ENCODE measurements at places on chromosomes 3 and 15.

DNA sequence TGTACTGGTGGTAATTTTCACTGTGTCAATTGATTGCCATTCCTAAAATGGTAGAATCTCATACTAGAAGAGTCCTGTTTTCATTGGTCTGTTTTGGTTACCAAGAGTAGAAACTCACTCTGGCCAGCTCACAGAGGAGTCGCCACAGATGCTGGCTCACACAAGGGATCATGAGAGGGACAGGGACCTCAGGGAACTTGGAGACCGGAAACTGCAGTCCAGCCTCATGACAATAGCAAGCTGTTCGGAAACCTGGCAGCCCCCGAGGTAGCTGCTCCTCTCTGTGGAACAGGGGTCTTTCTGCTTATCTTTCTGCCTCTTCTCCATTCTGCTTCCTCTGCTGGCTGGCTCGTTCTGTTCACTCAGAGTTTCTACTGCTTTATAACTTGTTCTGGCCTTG lies 192.9 kb downstream of the PLCL2 start:
- DNase-seq, result no peak

- no peak for DNase-seq
These were observed 43.5 kb downstream of the TNIK start for GRCh38 chr3:171416666-171417065.

GRCh38 chr15:85495096-85495495 lies 114.7 kb downstream of the AKAP13 start:
- DNase-seq, result no peak

GRCh38 chr15:99744142-99744541 lies 10.9 kb upstream of the LYSMD4 start:
- DNase-seq, result no peak

DNA sequence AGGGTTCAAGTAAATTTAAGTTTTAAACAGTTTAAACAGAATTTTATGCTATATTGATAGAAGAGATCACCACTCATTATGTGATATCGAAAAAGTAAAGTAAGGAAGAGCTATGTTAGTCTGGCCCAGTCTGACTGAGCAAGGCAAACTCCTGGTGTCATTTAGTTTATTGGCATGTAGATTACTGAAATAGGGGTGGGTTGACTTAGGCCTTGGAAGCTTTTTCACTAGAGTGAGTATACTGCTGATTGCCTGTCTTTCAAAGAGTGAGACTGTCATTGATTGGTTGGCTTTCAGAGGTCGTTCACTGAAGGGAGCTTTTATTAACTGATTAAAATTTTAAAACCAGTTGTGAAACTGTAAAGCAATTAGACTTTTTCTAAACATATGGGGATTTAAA lies 294.5 kb downstream of the NAALADL2 start:
- DNase-seq, result no peak

GRCh38 chr3:45123030-45123429 lies 23.1 kb downstream of the CDCP1 start:
- no peak for DNase-seq

GRCh38 chr3:55014906-55015305 lies 87.0 kb upstream of the LRTM1 start:
- DNase-seq, result no peak

DNA sequence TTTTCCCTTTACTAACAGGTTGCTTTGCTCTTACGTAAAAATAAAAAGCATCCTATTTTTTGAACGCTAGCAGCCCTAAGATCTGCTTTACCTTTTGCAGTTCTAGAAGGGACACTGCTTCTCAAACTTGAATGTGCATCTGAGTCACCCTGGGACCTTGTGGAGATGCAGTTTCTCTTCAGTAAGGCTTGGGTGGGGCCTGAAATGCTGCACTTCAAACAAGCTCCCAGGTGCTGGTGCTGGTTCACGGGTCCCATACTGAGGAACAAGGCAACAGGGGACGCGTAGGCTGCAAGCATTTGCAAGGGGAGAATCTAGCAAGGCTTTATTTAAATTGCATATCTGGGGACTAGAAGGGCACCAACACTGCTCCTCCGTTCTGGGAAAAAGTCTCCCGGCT lies 30.0 kb downstream of the MB21D2 start:
- DNase-seq, result no peak
